Kidney (tissue), 22 donors: ENCODE measurements at places on chromosomes 12 and 14.
A peak's percentile ranks its signal among the peaks of the same experiment; 100 is the strongest.

- no peak for DNase-seq
Observed at GRCh38 chr14:85437148-85437547, 92.8 kb upstream of the FLRT2 start.

GRCh38 chr12:117963836-117964235 is 5.0 kb downstream of the KSR2 start:
- DNase-seq, result no peak

DNA sequence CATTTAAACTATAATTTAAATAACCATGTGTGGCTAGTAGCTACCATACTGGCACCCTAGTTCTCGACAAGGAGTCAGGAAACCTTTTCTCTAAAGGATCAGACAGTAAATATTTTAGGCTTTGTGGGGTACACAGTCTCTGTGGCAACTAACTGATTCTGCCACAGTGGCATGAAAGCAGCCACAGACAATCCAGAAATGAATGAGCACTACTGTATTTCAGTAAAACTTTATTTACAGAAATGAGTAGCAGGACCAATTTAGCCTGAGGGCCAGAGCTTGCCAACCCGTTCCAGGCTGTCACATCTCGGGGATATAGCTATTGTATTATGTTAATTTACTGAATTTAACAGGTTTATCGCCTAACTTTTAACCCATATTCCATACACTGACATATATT is 278.7 kb downstream of the ITPR2 start:
- DNase-seq, result no peak

GRCh38 chr12:51036279-51036678 is 10.1 kb upstream of the SLC11A2 start:
- DNase-seq, result no peak

GRCh38 chr14:91996948-91997371 is 42.9 kb downstream of the TRIP11 start:
- DNase-seq, result no peak

- no peak for DNase-seq
Observed at GRCh38 chr12:73632661-73633060, 905.0 kb upstream of the ATXN7L3B start.

DNA sequence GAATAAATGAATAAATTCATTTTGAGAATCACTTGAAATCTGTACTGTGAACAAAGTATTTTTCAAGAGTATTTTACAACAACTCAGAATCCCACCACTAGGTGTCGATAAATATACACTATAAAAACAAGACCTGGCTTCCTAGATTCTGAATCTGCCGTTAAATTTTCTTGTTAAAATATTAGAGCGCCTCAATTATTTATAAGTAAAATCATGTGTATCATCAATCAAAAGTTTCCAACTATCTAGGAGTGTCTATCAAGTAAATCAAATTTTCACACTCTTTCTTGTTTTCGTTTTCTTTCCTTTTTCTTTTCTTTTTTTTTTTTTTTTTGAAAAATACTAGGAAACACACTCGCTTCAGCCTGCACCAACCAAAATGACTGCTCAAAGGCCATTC is 179.2 kb upstream of the DCN start:
- DNase-seq, result peak; percentile 76

DNA sequence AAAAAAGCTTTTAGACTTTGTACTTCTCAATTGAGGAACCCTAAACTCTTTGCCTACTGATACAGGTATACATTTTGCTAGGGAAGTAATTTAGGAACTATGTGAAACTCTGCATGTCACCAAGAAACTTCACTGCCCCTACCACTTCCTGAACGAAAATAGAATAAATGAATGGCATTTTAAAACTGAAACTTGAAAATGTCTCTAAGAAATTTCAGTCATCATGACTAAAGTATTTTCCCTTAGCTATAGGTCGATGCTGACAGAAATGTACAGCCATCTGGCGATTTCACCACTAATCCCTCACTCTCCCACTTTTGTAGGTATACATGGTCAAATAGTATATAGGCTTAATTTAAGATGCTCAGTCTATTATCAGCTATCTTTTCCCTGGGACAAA is 194.9 kb upstream of the SYT10 start:
- DNase-seq, result no peak

DNA sequence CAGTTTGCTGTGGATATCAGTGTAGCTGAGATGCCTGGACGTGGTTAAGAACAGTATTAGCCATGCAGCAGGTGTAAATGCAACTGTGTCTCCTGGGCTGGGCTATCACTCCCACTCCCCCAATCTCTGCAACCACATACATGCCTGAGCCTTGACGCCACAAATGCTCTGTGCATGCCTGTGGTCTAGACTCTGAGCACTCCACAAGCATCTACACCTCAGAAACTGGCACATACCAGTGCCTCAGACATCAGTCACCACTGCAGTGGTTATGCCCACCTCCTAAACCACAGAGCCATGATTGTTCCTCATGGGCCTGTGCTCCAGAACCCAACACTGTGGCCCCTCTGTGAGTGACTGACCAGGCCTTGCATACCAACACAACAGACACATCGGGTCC is 226.8 kb upstream of the ALG10 start:
- DNase-seq, result no peak

DNA sequence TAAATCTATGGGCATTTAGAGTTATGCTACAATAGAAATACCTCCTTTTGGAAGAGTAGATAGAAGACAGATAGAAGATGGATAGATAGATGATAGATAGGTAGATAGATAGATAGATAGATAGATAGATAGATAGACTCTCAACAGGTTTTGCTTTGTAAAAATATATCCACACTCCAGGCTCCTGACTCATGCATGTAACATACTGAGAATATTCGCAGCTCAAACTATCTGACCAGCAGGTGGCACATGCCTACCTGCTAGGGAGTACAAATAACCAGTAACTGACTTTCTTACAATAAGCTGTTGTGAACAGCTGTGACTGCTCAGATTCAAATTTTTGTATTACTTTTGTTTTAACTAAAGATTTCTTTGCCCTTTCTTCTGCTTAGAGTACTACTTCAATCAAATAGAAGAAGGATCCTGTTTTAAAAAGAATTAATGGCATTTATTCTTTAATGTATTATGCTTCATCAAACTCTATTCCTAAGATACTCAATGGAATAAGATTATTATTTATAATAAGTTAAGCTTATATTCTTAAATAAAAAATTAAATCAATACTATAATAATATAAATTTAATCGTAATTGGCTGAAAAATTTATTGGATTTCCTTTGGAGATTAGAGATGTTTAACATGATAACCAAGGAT is 15.8 kb upstream of the CPNE8 start:
- peak; percentile 77 for DNase-seq
